ENCODE measurements at places on chromosomes 4 and X.

GRCh38 chrX:31423609-31424189, 351.9 kb upstream of the FTHL17 start:
- DNase-seq: no peak

GRCh38 chr4:136967069-136967468, 565.2 kb downstream of the PCDH18 start:
- DNase-seq: no peak

DNA sequence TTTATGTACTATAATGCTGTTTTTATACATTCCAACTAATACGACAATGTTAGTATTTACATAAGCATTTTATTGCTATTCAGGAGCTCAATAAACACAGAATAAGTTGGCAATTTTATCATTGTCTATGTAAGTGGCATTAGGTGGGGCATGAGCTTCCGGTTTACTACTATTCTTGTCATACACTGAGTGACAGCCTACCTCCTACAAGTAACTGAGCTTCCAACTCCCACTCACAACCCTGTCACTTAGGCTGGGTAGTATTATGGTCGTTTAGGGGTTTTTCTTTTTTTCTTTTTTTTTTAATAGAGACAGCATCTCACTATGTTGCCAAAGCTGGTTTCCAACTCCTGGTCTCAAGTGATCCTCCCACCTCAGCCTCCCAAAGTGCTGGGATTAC, 7.4 kb downstream of the PPID start:
- DNase-seq: no peak

DNA sequence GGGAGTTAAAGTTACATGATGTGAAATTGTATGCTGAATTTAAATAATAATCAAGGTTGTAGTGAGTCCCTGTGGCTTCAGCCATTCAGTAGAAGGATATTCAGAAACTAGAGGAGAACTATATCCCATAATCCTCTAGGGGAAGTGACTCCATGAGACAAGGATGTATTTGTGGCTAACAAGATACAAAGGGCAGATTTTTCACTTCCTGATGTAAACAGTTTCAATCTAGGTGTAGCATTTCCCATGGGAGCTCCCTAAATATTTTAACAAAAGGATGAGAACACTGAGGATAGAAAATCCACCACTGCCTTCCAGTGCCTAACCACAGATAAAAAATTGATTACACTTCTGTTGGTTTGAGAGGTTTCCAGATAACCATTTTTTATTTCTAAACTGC, 435.4 kb upstream of the TENM3 start:
- no peak for DNase-seq

DNA sequence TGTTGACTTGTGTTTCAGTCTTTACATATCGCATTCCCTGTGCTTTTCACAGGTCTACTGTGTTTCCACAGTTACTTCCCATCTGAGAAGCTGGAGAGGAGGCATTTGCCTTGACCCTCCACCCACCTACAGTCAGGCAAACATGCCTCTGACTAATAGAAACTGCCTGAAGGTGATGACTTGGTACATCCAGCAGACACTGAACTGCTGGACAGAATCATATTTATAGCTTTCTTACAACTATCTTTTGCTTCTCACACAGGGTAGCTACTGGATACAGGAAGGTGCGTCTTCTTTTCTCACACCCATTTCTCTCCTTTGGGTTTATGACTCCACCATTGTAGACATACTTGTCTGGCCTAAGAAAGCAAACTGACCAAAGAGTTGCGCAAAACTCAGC, 58.0 kb downstream of the VGLL1 start:
- no peak for DNase-seq
